Esophagus squamous epithelium (tissue), 5 donors: ENCODE measurements at places on chromosomes 1 and 21.

DNA sequence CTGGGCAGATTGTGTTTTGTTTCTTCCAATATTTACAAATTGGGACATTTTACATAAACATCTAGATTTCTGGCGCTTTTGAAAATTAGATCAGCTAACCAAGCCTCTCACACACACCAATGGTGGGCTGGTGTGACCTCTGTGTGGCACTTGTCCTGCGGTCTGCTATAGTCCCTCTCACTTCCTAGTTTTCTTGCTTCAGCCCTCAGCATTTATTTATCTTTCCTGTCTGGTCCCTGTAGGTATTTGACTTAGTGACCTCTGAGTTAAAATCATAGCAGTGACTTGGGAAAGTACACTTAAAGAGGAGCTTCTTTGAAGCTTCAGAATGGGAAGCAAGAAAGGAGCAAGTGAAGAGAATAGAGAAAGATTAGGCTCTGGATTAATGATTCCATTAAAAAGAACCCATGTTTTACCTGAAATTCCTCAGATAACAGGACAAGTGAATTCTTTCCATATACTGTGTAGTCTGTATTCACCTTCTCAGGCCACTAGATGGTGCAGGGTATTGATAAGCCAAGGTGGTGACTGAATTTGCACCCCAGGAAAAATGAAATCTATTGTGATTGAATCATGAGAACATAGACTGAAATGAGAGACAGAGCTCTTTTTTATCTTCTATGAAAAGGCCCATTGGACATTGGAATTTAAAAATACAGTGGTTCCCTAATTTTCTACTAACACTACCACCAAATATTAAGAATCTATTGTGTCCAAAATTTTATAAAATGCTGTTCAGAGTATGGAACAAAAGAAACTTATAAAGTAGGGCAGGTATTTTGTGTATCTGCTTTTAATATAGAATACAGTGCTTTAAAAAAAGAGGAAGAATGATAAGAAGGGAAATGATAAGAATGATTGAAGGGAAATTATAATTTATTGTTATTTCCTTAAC is 7.1 kb upstream of the DIPK1A start:
- DNase-seq = no peak

GRCh38 chr1:92881391-92881790 is 49.6 kb downstream of the RPL5 start:
- no peak for DNase-seq

DNA sequence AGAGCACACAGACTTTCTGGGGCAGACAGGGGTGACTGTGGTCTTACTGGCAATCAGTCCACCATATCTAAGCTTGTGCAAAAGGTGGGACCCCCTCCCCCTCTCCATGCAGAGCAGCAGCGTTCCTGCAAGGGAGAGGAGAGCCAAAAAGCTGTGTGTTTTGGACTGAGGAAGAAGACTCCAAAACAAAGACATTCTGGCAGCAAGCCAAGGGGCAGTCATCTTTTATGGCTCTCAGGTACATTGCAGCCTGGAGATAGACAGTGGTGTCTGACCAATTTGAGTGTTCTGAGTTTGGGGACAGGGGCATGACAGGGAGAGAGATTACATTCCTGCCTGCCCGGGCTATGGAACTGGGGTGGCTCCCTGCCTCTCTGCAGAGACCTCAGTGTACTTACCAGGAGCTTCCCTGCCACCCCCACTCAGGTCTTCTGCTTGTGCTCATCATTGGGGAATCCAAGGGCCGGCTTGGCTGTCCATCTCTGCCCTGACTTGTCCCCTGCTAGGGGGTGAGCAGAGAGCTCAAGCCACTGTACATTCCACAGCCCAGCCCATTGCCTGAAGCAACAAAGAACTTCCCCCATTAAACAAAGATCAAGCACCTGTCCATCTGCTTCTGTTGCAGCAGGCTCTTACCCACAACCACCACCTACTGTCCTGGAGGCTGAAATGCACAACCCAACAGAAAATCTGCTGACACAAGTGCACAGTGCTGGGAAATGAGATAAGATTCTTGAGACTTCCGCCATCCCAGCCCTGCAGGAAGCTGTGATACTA is 131.1 kb downstream of the EVI5 start:
- DNase-seq = no peak

DNA sequence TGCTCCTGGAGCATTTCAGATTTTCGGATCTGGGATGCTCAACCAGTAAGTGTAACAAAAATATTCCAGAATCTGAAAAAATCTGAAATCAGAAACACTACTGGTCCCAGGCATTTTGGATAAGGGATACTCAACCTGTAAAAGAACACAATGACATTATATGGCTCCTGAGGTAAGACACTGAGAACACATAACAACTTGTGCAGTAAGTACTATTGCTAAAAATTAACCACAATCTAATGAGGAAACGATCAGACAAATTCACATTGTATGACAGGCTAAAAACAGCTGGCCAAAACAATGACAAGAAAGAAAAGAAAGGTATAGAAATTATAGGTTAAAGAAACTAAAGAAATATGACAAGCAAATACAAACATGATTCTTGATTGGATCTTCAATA is 54.9 kb downstream of the LTN1 start:
- DNase-seq = no peak

DNA sequence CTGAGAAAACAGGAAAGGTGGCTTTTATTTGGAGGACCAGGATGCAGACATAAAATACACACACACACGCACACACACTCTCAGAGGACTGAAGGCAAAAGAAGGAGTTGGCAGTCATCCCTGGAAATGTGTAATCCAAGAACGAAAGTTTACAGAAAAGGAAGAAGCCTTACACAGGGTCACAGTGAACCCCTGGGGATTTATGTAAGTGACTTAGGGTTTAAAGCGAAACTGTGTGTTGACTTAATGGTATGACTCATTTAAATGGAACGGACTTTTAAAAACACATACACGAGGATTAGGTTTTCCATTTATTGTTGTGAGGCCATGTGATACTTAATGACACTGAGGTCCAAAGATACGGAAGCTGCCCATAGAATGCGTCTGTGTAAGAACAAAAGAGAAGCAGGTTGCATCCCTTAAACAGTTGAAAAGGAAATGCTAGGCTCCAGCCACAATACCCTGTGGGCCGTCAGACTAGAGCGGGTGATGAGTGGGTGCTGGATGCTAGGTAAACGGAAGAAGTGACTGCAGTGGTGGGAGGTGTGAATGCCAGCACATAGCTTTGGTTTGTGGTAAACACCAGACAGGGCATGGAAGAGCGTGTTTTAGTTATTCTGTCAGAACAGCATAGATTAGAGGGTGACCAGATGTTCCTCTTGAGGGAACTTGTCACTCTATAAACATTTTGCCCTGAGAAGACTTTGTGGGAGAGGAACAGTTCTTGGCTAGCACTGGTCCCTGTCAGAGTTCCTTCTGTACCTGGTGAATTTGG is 21.6 kb upstream of the BCL10 start:
- no peak for DNase-seq

- no peak for DNase-seq
Observed at GRCh38 chr1:75643460-75643859, 32.5 kb upstream of the SLC44A5 start.

GRCh38 chr1:172778456-172779455 is 119.9 kb downstream of the FASLG start:
- DNase-seq = no peak

GRCh38 chr1:237700181-237700580 is 190.5 kb downstream of the ZP4 start:
- no peak for DNase-seq

DNA sequence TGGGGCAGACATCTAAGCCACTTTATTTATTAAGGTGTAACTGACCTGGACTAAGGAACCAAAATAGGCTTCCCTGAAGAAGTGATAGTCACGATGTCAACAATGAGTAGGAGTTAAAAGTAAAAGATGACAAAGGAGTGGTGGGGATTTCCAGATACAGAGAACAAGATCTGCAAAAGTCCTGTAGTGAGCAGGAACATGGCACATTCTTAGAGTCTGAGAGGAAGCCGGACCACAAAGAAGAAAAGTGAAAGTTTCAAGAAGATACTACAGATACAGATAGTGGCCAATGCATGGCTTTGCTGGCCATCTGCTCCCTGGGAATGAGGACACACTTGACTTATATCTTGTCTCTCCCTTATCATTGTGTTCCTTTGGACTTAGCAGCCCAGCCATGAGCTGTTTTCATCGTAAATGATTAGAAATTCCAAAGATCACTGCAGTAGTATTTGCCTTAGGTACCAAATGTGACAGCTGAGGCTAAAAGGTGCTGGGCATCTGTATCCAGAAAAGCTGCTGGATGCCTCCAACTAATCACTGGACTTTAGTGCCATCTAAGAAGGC is 302.4 kb upstream of the NR5A2 start:
- DNase-seq = no peak

DNA sequence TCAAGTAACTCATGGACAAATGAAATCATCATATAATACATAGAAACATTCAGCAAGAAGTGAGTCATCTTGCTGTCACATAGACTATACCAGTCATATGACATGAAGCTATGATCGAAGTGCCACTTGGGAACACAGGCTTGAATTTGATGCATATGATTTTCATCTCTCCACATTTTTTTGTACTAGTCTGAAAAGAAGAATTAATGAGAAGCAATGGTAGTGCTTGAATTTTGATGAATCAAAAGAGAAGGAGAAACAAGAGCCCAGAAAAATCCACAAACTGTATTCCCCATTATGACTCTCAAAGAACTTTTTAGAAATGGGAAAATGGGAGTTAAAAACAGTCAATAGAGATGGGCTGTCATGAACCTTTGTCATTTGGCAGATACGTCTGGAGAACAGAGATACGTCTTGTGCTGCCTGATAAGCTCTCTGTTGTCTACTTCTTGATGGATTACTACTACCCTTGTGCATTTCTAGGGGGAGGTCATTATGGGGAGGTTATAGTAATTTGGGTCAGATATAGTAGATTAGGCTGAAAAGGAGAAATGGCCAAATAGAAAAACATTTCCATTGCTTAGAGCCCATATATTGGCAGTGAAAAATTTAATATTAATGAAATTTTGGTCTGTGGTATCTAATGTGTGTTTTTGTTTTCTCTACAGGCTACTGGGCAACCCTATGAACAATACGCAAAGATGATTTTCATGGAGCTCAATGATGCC is 8.0 kb upstream of the LEPR start:
- no peak for DNase-seq
